ENCODE measurements at places on chromosomes 7 and 10.
A peak's percentile ranks its signal among the peaks of the same experiment; 100 is the strongest.

- DNase-seq: no peak
Observed at GRCh38 chr7:104584620-104585019, 256.2 kb downstream of the LHFPL3 start.

GRCh38 chr7:123522066-123522465, 12.3 kb downstream of the IQUB start:
- DNase-seq: no peak

GRCh38 chr10:50234486-50234885, 16.8 kb downstream of the ASAH2 start:
- no peak for DNase-seq

- DNase-seq: no peak
Observed at GRCh38 chr7:50953820-50954219, 171.1 kb upstream of the GRB10 start.

DNA sequence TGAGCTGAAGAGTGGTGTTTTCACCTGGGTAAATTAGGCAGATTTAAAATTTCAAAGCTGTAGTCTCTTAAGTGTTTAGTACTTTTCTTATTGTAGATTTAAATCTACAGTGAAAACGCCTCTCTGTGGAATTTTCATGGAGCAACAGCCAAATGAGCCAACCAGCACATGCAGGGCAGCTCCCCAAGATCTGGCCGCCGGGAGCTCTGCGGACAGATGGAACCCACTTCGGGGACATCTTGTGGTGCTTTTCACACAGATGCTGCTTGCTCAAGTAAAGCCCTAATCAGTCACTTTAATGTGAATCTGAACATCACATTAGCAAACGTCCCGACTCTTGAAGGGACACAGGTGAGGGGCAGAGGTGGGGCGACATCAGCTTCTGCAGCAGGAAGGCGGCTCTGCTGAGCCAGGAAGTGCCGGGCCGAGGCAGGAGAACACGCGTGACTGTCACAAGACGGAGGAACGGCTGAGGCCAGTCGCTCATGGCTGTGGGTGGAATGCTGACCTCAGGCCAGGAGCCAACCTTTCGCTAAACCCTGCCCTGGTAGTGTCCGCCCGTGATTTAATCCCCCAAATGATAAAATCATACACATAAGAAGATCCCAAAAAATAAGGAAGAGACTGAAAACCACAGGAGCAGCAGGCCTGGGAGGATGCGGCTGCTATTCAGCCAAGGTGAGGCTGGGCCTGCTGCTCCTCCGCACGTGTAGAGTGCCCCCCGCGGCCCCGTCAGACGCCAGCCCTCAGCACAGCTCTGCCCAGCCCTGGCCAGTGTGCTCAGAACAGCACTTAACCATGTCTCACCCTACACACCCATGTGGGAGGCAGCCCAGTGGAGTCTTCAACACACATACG, 256.8 kb downstream of the ZMYND11 start:
- DNase-seq: no peak

- DNase-seq: no peak
Observed at GRCh38 chr7:5248201-5248885, 34.4 kb upstream of the SLC29A4 start.

DNA sequence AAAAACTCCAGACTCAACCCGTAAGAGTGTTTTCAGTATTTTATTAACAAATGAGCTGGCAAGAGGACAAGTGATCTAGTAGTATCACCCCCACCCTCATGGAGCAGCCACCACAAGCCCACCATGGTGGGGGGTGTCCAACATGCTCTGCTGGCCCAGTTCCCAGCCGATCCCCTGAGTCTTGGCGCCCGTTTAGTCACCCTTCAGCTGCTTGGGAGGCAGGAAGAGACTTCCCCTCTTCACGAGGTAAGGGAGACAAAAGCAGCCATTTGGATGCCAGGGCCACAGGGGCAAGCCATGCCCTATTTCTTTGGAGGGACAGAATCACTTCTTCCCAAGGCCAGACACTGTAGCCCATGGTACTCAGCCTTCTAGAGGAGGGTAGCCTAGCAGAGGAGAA, 54.1 kb downstream of the NOD1 start:
- no peak for DNase-seq

- DNase-seq: no peak
Observed at GRCh38 chr10:13810568-13810967, 223.8 kb downstream of the PRPF18 start.

GRCh38 chr7:107909445-107909844, 18.5 kb downstream of the DLD start:
- DNase-seq: no peak

DNA sequence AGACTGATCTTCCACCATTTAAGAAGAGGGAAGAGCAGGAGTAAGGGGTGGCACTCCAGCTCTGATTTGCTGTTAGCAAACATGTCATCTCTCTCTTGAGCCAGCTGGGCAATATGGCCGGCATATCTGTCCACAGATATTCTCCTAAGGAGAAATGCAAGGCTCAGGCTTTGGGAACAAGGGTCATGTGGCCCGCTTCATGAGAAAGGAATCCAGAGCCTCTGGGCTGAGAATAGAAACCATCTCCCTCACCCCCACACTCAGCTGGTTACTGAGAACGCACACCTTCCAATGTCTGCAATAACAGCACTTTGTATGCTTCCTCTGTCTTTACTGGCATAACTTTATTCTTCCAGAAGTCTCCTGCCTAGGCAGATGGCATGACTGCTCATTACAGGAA, 171.2 kb downstream of the ELMO1 start:
- DNase-seq: no peak

GRCh38 chr7:81161451-81162075, 242.7 kb upstream of the SEMA3C start:
- no peak for DNase-seq

- no peak for DNase-seq
Observed at GRCh38 chr10:3106928-3107425, 39.6 kb downstream of the PFKP start.

DNA sequence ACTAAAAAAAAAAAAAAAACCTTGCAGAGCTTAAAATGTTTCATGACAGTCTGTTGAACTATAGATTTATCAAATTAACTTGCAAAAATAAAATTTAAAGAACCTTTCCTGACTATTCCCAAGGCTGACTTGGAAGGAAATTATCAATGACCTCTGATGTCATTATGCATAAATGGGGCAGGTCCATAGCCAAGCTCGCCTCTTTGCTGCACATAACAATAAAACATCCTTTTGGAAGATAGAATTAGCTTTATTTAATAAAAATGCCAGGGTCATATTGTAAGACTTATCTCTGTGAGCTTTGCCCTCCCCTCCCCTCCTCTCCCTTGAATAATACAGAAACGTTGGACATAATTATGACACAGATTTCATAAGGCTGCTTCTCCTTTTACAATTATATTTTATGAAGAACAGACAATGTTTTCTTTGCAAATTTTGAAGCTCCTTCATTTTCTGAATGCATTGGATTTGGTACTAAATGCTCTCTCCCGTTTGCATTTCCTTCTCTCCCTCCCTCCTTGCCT, 444.8 kb downstream of the AUTS2 start:
- DNase-seq: no peak

- no peak for DNase-seq
Observed at GRCh38 chr7:110973196-110973990, 117.5 kb upstream of the LRRN3 start.

- DNase-seq: peak; percentile 86
Observed at GRCh38 chr7:13990319-13990983, 985 bp upstream of the ETV1 start.

GRCh38 chr7:6228361-6229229, 43.8 kb downstream of the CYTH3 start:
- DNase-seq: no peak

GRCh38 chr10:101385866-101386658, 32.1 kb downstream of the BTRC start:
- no peak for DNase-seq

DNA sequence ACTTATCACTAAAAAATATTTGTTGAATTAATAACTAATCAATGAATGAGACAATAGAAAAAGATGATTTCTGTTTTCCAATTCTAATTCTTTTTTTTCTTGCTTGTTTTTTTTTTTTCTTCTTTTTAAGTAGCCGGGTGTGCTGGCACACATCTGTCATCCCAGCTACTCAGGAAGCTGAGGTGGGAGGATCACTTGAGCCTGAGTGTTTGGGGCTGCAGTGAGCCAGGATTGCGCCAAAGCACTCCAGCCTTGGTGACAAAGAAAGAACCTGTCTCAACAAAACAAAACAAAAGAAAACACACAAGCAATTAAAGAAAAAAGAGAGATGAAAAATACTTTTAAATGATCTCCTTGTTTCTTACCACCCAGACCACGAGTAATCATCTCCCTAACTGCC, 1109.3 kb downstream of the REEP3 start:
- no peak for DNase-seq

DNA sequence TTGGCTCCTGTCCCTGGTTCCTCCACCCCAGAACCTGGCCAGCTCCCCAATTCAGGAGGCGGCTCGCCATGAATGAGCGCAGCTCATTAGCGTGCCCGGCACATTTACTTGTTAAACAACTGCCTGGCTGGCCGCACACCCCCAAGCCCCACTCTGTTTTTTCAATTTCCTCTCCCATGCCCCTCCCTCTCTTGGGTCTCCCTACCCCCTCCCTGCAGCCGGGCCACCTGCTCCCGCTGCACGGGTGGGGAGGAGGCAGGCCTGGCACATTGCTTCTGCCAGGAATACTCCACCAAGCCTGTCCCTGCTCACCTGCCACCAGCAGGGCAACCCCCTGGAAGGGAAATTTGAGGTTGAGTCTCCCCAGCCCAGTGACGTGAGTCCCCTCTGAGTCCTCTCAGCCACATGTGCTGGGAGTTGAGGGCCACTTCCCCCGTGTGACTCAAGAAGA, 2.5 kb upstream of the SLIT1 start:
- DNase-seq: peak; percentile 75

DNA sequence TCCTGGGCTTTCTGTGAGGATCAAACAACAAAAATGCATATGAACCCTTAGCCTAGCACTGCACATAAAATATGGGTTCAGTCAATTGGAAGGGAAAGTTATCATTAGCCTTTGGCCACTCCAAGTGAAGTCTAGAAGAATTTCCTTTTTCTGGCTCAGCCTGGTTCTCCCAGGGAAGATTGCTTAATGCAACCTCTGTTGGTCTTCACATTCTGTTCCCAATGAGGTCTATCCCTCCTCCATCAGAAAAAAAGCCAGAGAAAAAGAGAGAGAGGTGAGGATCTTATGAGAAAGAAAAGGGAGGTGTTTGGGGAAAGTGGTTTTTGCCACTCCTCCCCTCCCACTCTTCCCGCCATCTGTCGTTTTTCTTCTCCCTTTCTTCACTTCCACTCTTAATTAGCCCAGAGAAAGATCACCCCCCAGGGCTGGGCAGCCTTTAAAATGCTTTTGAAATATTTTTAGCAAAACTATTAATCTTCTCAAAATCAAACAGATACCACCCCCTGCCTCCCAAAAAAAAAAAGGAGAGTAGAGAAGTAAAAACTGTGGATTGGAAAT, 31.1 kb downstream of the CPVL start:
- no peak for DNase-seq

Measured in NCI-H1105 (cell line).